ENCODE measurements at places on chromosomes 2 and 18.
A peak's percentile ranks its signal among the peaks of the same experiment; 100 is the strongest.

GRCh38 chr2:74416778-74417177 lies 4.6 kb downstream of the C2orf81 start:
- DNase-seq = no peak

DNA sequence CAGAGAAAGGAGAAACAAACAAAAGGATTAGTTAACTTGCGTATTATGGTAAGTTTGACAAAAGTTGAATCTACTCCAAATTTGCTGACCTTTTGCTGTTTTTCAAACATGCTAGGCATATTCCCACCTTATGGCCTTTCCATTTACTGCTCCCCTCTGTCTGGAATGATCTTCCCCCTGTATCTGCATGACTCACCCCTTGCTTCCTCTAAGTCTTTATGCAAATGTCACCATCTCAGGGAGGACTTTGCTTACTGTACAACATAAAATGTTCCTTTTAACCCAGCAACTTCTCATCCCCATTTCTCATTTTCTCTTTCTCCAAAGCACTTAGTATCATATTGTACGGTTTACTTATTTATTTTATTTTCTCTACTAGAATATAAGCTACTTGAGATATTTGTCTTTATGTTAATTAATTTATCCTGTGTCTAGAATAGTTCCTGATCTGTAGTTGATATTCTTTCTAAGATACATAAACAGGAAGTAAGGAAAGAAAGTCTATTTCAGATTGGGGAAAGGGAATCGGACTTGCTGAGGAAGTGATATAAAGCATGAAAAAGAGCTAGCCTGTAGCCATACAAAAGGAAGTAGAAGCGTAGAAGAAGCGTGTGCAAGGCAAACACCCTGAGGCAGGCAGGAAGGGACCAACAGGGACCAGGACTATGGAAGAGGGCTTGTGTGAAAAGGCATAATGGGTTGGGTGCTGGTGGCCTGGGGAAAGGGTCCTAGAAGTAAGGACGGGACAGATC lies 144.9 kb upstream of the ERBB4 start:
- DNase-seq = no peak

DNA sequence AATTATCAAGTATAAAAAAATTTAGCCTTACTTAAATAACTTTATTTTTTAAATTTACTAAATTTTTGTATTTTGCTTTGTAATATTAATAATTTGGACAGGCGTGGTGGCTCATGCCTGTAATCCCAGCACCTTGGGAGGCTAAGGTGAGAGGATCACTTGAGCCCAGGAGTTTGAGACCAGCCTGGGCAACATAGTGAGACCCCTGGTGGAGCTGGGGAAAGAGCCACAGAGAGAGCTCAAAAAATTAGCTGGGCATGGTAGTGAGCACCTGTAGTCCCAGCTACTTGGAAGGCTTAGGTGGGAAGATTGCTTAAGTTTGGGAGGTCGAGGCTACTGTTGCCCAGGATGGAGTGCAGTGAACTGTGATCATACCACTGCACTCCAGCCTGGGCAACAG lies 143.5 kb downstream of the B3GNT2 start:
- DNase-seq = no peak

DNA sequence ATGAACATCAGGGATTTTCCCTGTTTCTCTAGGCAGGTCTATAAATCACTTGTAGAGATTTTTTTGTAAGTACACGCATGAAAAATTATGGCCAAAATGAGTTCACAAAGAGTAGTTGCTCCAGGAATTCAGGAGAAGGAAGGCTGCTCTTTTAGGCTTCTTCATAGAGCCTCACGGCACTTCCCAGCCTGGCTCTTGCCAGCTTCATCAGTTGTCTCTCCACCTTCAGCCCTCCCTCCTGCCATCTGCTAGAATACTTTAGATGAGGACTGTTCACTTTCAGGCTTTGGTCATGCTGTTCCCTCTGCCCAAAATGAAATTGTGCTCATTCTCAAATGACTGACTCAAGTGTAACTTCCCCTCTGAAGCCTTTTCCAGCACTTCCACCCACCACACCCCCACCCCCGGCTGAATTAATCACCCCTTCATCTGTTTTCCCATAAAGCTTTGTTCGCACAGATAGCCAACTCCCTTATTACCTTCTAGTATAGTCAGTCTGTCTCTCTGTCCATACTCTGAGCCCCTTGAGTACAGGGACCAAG lies 1.8 kb upstream of the ABCA12 start:
- DNase-seq = no peak

DNA sequence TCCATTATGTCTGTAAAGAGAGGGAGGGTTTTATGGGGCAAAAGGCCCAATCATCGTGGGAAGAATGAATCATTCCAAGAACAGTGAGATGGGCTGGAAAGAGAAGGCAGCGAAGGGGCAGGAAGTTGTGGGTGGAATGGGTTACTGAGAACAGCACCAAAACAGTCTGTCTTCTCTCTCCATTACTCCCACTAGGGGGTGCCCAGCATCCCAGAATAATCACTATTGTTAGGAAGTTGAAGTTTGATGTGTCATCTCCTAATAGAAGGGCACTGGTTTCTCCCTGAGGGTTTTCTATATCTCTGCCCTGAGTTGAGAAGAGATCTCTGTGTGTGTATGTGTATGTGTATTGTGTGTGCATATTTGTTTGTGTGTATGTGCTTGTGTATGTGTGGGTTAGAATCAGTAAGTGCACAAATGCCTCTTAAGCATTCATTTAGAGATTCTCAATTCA lies 76.6 kb upstream of the MAP4K3 start:
- DNase-seq = peak; percentile 87

DNA sequence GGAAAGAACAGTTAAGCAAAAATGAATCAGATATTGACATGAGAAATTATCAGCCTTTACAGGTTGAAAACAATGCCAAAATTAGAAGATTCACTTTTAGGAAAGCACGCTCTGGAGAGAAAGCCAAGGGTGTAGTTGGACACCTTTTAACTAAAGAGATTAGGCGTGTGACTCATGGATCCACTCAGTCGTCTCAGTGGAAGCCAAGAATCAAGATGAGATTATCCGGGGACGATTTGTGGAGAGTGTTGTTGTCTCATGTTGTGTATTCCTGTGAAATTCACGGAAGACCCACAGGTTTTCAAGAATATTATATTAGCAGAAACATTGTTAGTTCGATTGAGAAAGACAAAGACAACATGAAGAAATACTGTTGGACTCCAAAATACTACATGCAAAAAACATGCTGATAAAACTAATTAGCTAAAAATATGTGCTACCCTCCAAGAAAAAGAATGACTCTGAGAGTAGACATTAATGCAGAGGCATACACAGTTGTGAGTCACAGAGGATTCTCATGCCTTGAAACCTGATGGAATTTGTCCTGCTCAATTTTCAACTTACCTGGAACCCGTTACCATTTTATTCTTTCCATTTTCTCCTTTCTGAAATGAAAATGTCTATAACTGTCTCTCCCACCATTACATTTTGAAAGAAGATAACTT lies 192.1 kb upstream of the RND3 start:
- no peak for DNase-seq

DNA sequence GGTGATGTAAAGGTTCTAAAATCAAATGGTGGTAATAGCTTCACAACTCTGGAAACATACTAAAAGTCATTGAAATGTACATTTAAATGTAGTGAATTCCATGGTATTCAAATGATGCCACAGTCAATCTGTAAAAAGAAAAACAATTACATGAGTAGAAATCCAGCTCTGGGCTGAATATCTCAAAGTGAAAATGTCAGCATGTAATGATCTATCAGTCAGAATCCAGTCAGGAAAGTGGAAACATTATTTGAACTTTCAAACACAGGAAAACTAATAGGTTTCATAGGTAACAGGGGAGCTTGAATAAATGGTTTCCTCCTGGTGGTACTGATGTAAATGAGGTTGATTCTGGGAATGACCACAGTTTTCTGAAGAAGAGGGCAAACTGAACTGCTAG lies 186.4 kb downstream of the CDH7 start:
- no peak for DNase-seq
